ENCODE measurements at places on chromosomes 16 and 17.

GRCh38 chr17:2302778-2303203 lies 794 bp downstream of the SMG6 start:
- DNase-seq, result no peak

DNA sequence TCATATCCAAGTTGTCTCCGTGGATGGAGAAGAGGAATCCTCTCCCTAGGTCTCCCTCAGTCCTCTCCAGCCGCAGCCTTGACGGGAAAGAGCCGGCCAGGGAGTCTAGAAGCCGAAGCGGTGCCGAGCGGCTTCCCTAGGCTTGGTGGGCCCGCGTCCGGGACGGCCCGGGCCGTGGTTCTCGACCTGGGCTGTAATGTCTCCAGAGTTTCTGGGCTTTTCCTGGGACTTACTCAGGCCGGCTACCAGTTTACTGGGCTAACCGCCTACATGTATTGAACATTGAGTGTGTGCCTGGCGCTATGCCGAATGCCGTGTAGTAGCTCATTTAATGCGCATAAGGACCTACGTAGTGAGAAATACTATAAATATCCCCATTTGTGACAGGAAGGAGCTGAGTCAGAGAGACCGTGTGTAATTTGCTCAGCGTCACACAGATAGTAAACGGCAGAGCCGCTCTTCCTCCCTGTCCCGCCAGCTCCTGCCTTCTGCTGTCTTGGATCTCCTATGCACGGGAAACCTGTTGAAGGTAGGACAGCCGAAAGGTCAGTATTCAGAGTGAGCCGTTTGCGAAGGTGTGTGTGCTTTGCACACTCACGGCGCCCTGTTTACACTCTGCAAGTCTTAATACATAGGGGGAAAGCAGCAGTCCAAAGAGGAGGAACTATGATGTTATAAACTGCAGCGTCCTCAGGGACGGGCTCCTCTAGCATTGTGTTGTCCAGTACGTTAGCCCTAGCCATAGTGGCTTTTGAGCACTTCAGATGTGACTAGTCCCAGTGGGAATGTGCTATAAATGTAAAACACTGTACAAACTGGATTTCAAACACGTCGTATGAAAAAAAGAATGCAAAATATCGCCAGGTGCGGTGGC lies 723 bp upstream of the SPAG5 start:
- no peak for DNase-seq

DNA sequence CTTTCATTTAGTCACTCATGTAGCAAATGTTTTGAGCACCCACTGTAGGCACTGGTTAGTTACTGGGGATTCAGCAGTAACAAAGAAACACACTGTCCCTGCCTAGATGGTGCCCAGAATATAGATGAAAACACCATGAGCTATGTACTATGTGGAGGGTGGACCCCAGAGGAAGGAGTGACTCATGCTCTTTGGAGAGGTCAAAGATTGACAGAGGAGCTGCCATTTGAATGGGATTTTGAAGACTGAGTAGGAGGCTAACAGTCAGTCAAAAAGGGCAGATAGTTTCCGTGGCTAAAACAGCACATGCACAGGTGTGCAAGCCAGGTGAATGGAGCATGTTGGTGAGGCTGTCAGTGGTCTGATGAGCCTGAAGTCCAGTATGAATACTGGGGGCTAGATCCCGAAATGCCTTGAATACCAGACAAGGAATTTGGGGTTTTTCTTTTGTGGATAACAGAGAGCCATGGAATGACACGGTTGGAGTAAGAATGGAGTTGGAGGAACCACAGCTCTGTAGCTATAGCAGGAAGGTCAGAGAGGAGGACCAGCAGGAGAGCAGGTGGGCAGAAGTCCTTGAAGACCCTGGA lies 6.1 kb downstream of the IL21R start:
- no peak for DNase-seq

- no peak for DNase-seq
Measured at GRCh38 chr17:44350733-44351226, 5.7 kb downstream of the GRN start.

- no peak for DNase-seq
Measured at GRCh38 chr16:73202161-73202729, 154.3 kb upstream of the ZFHX3 start.

GRCh38 chr16:10265770-10266615 lies 83.8 kb upstream of the GRIN2A start:
- no peak for DNase-seq

- no peak for DNase-seq
Measured at GRCh38 chr17:62892061-62892675, 73.9 kb upstream of the TANC2 start.

GRCh38 chr16:26614237-26614841 lies 452.4 kb upstream of the C16orf82 start:
- DNase-seq, result no peak

DNA sequence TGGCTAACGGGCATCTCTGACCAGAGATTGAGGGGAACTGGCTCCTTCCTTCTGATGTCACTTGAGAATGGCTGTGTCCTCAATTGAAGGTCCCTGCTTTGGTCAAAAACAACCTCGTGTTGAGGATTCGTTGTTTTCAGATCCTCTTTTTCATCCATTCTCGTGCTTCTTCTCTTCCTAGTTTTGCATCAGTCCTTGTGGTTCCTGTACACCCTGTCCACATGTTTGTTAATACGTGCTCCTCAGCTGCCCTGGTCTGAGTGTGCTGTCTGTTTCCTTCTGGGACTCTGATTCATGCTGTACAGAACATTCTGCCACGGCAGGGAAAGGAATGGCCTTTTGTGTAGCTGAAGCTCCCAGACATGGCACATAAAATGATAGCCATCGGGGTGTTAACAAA lies 863.2 kb upstream of the GOT2 start:
- no peak for DNase-seq
